ENCODE measurements at places on chromosomes 6 and 20.

- no peak for DNase-seq
Measured at GRCh38 chr6:113182370-113183141, 674.6 kb upstream of the MARCKS start.

GRCh38 chr6:25769983-25770382 is 15.4 kb downstream of the SLC17A4 start:
- DNase-seq = no peak

DNA sequence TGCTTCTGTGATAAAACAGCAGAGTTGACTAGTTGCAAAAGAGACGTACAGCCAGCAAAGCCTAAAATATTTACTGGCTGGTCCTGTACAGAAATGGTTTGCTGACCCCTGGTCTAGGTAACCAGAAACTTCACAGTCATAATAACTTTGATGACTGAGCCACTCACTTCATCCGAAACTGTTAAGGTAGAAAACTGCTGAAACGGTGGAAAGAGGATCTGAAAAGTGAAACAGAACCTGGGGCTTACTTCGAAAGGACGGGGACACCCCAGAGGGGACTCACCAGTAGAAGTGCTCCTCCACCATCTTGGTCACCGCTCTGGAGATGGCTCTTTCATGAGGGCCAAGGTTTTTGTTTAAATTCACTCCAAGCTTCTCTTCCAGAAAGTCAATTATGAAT is 16.4 kb downstream of the FAXC start:
- no peak for DNase-seq

DNA sequence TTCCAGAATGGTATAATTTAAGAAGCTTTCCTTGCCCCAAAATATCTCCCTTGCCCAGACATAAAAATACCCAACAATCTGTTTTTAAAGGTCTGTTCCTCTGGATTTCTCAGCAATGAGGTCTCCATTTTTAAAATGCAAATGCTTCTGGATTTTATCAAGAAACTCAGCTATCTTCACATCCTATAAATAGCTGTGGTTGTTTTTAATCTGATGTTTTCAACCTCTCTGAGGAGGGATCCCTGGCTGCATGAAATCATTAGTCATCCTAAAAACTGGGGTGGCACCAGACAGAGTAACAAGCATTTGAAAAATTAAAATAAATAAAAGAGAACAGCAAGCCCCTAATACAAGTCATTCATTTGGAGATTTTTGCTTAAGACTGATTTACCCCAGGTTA is 168.5 kb upstream of the ID4 start:
- DNase-seq = no peak

- no peak for DNase-seq
Measured at GRCh38 chr20:36688630-36689029, 42.6 kb upstream of the SLA2 start.

- no peak for DNase-seq
Measured at GRCh38 chr6:21436625-21437024, 156.9 kb upstream of the SOX4 start.

DNA sequence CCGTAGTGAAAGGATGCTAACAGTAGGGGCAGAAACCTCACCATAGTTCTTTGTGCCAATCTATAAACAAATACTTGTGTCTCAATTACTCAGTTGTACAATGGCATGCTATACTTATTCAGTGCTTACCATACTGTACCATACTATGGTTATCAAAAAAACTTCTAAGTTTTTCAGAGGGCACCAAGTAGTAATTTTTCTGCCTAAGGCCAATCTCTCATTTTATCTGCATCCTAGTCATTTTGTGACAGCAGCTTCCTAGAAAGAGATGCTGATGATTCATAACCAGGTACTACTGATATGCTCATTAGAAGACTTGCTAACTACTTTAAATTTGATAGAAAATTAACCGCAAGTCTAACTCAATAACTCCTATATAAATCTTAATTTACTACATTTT is 42.9 kb downstream of the TMEM244 start:
- DNase-seq = no peak

- DNase-seq = no peak
Measured at GRCh38 chr6:163563318-163563717, 148.8 kb downstream of the QKI start.

Data from CD4-positive, alpha-beta T cell treated with Interleukin-6 at 100 ng/mL for 8 hours (primary cell).